ENCODE measurements at places on chromosomes 7 and 10. TPM values are rescaled to one million over a fixed set of nuclear protein-coding genes. Genes with fewer than 3 reads are reported as not detected.

GRCh38 chr7:18503126-18503866 is 7.7 kb downstream of the HDAC9 start:
- no peak for DNase-seq

- no peak for DNase-seq
These were observed 1.1 kb downstream of the NKX1-2 start for GRCh38 chr10:124448696-124449169.

GRCh38 chr7:30805931-30806330 is 34.7 kb downstream of the MINDY4 start:
- DNase-seq: peak; percentile 20

- no peak for DNase-seq
These were observed 8.8 kb downstream of the OGDH start for GRCh38 chr7:44615149-44615611.

DNA sequence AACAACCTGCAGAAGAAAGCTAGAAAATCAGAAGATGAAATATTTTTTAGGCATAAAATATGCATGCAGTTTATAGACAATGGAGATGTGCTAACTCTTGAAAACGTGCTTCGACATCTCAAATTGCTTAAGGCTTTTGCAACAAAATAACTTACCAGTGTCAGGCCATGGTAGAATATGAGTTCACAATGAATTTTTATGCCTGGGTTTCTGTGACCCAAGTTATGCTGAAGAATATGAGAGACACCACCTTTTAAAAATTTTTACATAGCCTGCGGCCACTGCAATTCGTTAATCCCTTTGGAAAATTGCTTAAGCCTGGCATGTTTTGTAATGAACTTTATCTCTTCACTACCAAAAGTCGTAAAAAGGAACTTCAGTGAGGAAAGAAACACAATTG is 170.1 kb upstream of the AKR1E2 start:
- DNase-seq: no peak

- DNase-seq: no peak
These were observed 77.0 kb upstream of the INHBA start for GRCh38 chr7:41779918-41780317.

- DNase-seq: no peak
These were observed 2.2 kb downstream of the DNAJC30 start for GRCh38 chr7:73681031-73681430.

DNA sequence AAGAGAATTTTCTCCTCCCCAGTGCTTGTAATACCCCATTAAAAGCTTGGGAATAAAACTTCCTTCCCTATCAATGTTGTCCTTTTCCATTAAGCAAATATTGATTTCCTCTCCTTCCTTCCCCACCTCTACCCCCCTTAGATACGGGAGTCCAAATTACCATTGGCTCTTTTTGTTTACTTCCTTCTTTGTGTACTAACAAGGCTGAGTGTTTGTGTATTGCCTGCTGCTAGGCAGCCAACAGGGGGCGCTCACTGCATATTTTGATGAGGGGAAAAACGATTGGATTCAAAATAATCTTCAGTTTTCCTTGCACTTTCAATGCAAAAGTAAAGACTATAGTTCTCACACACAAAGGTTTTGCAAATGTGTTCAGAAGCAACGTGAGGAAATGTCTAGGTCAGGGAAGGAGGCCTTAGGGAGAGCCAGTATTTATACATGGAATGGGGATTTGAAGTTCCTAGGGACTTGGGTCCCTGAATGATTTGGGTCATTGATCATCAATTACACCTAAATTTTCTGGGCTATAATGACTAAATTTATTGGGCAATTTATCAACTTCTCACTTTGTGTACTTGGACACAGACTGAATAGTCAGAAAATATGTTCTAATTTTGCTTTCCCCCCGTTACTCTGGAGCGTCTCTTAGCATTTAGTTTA is 23.6 kb upstream of the VPS41 start:
- peak; percentile 88 for DNase-seq

DNA sequence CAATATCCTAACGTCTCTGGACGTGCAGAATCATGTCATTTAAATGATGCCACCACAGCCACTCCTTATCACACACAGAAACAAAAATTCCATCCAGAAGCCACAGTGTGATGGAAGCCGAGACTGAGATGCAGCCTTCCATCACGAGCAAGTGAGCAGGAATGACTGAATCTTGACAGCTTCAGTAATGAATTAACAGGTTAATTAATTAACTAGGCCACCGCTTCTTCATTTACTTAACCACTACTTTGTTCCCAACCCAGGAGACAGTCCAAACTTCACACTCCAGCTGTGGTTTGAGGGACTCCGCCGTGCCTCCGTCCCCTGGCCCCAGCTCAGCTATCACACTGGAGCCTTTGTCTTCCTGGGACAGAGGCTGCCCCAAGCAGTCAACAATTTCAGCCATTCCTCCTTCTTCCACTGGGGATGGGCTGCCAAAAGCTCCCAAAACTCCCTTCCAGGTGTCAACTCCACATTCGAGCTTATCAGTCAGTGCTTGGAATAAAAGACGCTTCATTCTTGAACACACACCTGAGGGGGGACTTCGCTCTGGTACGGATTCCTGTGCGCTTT is 65.9 kb downstream of the FGFR2 start:
- DNase-seq: peak; percentile 18

DNA sequence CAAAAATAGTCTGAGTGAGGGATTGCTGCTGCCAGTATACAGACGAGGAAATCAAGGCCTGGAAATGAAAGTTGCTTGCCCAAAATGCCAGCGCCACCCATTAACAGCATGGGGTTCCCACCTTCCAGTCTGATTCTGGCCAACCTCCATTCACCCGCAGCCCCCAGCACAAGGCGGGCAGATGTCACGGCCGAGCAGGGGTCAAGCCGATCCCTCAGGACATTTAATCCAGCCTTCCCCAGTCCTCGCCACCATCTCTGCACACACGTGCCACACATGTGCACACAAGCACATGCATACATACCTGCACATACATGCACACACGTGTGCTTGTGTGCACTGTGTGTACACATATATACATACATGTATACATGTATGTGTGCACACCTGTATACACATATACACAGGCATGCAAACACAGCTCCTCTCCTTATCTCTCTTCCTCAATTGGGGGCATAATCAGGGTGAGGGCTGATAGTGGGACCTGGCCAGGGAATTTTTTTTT is 122.9 kb downstream of the GRID1 start:
- DNase-seq: no peak

DNA sequence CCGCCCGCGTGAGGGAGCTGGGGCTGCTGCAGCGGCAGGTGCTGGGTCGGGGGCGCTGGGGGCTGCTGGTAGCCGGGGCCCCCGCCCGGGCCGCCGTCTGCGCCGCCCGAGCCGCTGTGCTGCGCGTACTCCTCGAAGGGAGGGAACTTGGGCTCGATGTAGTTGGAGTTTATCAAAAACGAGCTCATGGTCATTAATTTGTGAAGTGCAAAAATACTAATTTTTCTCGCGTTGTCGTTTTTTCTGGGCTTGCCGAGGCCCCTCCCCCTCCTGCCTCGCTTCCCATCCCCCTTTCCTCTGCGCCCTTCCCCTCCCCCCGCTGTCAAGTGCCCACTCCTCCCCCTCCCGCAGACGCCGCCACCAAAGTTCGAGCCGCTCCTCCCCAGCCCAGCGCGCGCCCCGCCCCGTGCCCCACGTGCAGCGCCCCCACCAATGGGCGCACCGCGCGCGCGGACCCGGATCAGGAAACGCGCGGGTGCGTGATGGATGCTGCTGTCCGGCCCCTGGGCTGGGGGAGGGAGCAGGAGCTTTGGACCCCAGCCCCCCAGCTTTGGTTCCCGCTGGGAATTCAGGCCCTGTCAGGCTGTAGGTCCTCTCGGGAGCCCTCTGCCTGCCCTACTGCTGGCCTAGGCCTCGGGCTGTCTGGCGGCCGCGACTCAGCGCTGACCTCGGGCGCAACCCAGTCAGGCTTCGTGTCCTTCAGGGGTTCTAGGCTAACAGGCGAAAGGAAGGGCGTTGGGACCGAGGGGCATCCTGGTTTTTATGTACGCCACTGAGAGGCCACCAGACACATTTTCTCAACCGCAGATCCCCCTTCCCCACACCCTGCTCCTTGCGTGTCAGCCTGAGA is at the start of gene HOXA4:
Gene HOXA4 (minus strand): TSS at position 218 of the 850 bp plus-strand sequence. CDS start 24 bp downstream, at position 194.
- DNase-seq: peak; percentile 77

- DNase-seq: no peak
These were observed 327.1 kb downstream of the BICC1 start for GRCh38 chr10:58839771-58840170.

DNA sequence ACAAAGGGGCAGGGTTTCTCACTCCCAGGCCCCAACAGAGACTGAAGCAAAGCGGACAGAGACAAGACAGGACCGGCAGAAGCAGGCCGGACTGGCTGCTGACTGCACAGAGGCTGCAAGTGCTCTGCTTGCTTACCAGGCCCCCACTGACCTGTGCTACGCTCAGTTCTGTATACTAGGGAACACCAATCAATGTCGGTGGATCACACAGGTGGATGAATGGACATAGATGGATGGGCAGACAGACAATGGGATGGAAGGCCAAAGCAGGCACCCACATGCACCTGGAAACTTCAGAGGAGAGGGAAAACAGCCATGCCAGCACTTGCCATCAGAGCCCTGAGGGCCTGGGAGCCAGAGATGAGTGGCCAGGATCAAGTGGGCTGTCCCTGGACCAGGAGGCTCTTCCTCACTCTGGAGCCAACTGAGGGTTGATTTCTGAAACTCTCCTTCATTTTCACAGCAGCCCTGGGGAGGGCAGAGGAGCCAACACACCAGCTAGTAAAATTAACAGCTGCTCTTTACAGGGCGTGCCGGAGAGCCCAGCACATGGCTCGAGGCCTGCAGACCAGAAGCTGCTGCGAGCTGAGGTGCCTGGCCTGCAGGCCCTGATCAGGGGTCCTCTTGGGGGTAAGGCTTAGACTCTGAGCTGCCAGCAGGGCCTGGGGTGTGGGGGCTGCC is 243.6 kb downstream of the KCNMA1 start:
- no peak for DNase-seq

- no peak for DNase-seq
These were observed 287.3 kb downstream of the RPS24 start for GRCh38 chr10:78321000-78321399.

DNA sequence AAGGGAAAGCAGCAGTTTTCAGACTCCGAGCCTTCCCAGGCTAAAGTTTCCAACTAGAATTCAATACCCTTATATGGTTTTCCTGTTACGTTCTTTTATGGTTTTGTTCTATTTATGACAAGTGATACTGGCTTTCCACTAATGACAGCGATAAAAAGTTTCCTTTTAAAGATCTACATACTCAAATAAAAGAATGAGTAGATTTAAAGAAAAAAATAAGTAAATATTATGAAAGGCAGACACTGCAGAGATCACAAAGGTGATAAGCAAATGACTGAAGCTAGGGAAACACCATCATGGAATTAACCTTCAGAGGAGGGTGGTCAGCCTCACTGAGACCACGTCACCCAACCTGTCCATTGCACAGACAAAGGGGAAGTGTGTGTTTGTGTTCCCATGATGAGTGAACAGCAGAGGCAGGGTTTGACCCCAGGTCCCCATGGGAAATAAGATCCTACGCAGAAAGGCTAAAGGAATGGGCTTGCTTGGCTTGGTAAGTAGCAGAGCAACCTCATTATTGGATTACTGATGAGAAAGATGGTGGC is 4.0 kb downstream of the VSIR start:
- DNase-seq: no peak

DNA sequence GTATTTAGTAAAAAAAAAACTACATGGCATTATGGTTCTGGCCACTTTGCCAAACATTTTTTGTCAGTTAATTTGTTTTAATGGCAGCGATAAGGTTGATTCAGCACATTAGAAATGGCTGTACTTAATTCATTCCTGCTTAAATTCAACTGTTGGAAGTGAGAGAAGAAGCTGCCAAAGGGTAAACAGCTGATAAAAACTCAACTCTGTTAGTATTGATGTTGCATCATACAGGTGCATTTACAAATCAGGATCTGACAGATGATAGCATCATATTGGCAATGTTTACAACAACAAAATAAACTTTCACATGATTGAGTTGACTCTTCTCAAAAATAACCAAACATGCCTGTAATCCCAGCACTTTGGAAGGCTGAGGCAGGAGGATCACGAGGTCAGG is 444.3 kb downstream of the IPMK start:
- no peak for DNase-seq

DNA sequence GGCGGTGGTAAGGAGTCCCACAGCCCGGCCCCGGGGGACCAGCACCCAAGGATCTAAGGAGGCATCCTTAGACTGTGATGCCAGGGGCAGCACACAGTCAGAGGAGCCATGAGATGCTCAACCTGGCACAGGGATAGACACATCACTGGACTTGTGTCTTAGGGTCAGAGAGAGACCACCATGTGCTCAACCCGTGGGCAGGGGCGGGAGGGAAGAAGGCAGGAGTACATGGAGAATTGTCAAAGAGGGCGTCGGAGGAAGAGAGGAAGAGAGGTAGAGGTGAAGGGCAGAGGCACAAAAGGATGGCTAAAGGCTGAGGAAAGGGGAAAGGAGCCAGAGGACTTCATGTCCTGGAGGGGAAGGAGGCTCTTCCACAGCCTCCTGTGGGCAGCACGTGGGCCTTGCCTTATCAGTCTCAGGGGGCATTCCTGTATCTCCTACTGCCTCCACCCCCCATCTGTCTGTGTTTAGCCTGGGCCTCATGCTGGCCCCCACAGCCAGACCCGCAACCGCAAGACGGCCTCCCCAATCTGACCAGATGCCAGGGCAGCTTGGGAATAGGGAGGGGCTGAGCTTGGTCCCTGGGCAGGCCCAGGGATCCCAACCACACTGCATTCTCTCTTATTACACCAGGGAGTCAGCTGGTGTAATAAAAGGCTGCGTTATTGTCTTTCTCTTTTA is 2.2 kb downstream of the ADCY1 start:
- peak; percentile 37 for DNase-seq

GRCh38 chr10:32376771-32377170 is 29.8 kb upstream of the EPC1 start:
- no peak for DNase-seq

DNA sequence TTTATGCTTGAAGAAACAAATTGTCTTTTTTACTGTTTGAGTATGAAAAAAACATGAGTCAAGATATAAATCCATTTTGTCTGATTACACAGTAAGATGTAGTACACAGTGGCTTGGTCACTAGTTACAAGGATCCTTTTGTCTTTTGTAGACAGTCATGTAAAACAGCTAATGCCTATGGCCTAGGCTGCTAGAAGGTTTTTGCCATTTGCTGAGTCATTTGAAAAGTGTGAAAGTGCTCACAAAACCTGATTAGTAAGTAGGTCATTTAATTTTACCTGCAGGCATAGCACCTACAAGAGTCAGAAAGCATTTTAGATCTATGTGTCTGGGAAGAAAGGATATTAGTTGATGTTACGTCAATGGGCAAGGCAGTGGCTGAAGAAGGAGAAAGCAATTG is 819.4 kb downstream of the MAGI2 start:
- DNase-seq: peak; percentile 28

GRCh38 chr10:103451831-103452505 is at the start of gene CALHM2:
Gene CALHM2, minus strand, starts transcription at chr10:103452370. Its CDS starts 2,429 bp downstream, at chr10:103449941.
- DNase-seq: no peak

Gene ZNF394
- total RNA-seq: 40.5 TPM

Gene GRB10
- total RNA-seq: 91.2 TPM

Gene PTN
- 1.8 TPM for total RNA-seq

Gene TWNK
- total RNA-seq: 14.8 TPM

Gene CHAT
- not detected for total RNA-seq

Gene CNPY1
- total RNA-seq: not detected

Gene PRR15
- total RNA-seq: not detected

Gene DGKB
- total RNA-seq: 0.03 TPM

All from SK-MEL-5 (cell line).